Foreskin melanocyte (primary cell): ENCODE measurements at places on chromosomes 1 and 21.

GRCh38 chr1:41673806-41674205 is 189.3 kb upstream of the EDN2 start:
- DNase-seq, result no peak

GRCh38 chr1:187570166-187570565 is 741.4 kb downstream of the PLA2G4A start:
- DNase-seq, result no peak

DNA sequence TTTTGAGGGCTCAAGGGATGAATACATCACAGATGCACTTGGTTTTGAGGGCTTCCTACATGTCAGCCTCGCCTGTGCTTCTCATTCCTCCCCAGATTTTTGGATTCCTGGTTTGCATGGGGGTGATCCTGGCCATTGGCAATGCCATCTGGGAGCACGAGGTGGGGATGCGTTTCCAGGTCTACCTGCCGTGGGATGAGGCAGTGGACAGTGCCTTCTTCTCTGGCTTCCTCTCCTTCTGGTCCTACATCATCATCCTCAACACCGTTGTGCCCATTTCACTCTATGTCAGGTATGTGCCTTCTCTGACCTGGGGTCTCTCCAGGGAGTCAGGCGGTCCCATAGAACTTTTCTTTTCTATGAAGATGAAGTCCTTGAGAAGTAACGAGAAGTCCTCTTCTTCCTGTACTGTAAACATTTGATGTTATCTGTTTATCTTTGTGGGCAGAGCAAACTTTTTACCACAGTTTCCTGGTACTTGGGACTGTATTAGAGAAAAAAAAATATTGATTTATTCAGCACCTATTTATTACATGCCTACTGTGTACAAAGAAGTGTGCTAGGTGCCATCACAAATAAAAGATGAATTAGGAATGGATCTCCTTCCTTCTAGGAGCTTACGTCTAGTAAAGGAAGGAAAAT is 12.0 kb downstream of the ATP8B2 start:
- DNase-seq, result no peak

DNA sequence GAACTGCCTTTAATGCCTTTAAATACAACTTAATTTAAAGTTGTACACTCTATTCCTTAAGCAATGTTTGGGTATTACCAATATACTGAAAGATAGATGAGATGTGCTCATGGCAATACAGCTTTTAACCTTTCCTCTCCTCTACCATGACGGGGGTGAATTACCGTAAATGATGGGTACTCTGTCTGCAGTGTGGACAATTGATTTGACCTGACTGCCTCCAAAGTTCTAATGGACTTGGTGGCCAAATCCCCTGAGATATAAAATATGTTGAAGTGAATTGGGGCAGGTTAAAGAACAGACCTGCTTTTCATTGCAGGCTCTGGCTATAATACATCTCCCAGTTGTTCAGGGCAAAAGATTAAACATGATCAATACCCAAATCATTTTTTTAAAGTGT is 367.4 kb upstream of the NR5A2 start:
- DNase-seq, result no peak

GRCh38 chr1:87929906-87930305 is 601.2 kb downstream of the LMO4 start:
- no peak for DNase-seq

DNA sequence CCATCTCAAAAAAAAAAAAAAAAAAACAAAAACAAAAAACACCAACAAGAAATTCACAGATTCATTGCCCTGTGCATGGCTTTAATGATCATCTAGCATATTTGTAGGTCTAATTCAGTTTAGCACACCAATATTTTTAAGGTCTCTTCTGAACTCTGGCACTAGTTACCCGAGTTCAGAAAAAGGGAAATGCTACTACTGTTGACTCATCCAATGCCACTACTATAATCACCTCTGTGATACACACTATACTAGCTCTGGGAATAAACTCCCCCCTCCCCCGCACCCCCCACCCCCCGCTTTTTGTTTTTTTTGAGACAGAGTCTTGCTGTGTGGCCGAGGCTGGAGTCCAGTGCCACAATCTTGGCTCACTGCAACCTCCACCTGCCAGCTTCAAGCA is 55.6 kb downstream of the FBXO42 start:
- DNase-seq, result no peak

DNA sequence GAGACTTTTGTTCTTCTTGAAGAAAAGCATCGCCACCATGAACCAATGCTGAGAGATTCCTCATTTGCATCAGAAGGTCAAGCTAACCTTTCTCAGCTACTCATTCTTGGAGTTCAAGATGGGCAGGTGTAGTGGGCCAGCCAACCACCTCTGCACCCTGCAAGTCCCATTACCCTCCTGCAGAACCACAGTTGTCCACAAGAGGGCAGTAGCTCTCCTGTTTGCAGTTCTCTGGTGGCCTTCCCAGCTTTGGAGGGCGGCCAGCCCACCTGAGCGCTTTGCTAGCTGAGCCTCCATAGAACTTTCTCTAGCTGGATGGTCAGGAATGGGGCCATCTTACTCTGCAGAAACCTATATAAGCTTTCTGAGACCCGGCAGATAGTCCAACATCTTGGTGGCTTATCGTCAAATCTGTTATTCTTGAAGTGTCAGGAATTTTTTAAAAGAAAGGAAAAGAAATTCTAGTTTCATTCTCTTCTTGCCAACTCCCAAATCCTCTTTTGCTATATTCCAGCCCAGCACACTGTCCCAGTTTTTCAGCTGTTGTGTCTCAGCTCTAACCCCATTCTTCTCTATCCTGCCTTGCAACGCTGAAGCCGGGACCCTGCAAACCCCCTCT is 11.0 kb upstream of the LMX1A start:
- no peak for DNase-seq

DNA sequence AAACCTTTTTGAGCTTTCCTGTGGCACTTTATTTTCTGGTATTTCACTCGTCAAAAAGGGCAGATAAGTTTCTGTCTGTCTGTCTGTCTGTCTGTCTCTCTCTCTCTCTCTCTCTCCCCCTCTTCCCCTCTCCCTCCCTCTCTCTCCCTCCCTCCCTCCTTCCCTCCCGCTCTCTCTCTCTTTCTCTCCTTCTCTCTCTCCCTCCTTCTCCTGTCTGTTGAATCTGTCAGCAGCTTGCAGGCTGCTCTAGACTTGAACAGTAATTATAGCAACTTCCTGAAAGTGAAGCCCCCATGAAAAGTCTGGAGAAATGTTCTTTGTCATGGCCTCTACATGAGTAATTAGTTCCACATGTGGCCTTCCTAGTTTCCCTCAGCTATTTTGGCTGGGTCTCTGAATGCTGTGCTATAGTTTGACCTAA is 275.2 kb upstream of the C1orf105 start:
- DNase-seq, result no peak

DNA sequence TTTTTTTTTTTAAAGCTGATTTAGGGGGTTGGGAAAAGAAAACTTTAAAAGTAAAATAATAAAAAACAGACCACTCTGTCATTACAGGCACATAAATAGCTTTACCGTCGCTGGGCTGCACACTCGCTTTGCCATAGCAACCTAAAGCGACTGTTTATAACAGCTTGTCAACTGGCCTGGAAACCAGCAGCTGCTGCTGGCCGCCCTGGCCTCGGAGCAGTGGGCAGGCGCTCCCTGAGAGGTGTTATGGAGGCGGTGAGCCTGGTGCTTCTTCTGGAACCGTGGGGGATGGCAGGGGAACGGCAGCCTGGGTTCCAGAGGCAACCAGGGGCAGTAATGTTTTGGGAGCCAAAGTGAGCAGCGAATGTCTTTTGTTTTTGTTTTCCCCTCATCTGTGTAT is 45.7 kb downstream of the ATP2B4 start:
- no peak for DNase-seq
